Calu3 (cell line): ENCODE measurements at places on chromosomes 11 and 22. TPM values are rescaled to one million over a fixed set of nuclear protein-coding genes. Genes with fewer than 3 reads are reported as not detected.

DNA sequence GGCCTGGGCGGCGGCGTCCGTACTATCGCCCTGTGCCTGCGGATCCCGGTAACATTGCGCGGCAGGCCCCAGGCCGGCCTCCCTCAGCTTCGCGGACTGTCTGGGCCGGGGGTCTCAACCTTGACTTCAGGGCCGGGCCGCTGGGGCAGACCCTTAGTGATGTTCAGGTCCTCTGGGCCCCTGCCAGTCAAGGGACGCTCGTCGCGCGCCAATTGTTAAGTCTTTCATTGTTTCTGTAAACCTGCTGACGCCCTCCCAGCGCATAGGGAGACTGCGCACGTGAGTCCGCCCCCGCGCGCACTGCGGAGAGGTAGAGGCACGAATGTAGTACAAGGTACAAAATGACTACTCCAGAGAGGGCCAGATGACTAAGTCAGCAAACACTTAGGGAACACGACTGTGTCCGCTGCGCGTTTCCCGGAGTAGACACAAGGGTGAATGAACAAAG lies 451 bp upstream of the HDHD5 start:
- peak; percentile 54 for DNase-seq

DNA sequence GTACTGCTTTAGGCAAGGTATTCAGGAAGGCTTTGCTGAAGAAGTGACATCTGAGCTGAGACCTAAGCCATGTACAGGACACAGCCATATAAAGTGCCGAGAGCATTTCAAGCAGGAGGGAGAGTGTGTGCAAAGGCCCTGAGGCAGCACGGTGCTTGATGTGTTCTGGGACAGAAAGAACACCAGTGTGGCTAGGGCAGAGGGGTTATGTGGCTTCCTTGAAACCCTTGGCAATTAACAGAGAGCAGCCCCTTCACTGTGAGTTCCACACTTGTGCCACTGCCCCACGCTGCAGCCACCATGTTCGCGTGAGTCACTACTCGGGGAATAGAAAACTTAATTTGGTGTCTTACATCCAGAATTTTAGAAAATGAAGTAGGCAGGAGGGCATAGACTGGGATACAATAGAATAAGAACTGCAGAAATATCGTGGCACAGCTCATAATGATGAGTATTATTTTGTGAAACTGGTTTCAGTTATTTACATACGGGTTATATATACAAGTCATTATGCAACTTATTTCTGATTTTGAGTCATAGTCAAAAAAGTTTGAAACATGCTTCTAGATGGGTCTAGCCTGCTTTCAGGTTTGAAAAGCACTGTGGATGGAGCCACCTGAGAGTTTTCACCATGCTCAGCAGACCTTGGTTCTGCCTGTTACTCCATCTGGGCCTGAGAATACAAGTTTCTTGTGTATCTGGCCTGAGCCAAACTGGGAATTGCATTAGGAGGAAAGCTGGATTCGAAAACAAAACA lies 11.8 kb downstream of the IL10RA start:
- no peak for DNase-seq

DNA sequence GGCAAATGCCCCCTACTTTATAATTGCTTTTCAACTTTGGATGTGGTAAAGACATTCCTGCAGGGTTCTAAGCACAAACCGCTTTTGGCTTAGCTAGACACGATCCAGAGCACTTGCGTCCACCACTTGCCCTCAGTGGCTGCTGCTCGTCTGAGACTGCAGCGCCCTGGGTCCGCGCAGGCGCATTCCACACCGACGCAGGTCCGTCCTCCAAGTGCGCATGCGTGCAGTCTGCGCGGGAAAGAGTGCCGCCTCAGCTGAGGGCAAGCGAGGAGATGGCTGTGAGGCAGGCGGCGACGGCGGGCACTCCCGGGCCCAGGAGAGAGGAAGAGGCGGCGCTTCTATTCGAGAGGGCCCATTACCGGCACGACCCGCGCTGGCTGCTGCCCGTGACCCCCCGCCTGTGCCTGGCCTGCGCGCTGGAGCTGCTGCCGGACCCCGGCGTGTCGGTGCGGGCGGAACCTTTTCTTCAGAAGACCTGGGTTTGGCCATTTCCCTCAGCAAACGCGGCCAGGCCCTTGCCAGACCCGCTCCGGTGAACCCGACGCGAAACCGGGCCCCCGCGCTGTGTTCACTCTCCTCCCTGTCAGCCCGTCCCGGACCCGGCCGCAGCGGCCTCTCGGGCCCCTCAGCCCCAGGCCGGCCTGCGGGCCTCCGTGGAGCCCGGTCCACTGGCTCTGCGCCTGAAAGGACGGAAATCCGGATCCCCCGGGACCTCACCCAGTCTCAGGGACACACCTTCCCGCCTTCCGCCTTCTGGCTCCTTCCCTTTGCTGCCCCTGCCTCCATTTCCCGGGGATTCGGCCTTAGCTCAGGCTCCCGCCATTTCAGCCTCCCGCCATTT lies at the start of gene MEI1:
Gene MEI1, plus strand, starts transcription at position 240 of the 844 bp plus-strand sequence. Its CDS starts 36 bp downstream, at position 276.
- no peak for DNase-seq

DNA sequence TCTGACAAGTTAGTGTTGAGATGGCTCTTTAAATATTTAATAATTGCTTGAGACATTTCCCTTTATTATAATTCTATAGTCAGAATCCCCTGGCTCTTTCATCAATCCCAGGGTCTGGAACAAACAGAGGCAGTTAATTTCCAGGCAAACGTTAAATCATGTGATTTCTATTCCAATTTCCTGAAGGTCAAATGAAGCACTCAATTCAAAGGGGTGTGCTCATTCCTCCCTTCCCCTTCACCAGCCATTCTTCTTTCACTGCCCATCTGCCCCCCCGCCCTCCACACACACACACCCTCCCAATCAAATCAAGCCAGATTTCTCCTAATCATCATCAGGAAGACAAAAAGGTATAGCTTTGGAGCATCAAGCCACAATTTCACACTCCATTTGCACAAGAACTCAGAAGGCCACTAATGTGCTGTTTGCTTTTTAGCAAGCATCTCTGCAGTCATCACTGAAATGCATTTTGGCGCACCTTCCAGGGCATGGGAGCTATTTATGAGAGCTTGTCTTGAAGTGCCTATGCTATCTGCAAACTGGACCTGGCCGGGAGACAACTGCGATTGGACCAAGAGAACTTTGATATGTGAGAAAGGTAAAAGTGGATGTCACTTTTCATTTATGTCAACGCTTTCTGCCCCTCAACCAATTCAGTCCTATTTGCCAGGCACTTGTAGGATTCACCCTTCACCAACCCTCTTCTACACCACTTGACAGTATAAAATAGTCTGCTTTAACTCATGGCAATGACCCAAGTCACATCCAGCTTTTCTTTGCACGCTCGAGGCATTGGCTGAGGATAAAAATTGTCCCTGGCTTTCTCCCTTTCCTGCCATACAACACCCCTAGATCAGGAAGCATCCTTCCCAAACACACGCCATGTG lies 315.1 kb upstream of the API5 start:
- DNase-seq: no peak

NCAM1 gene
- 3.7 and 4.6 TPM in 2 replicates for total RNA-seq

DNA sequence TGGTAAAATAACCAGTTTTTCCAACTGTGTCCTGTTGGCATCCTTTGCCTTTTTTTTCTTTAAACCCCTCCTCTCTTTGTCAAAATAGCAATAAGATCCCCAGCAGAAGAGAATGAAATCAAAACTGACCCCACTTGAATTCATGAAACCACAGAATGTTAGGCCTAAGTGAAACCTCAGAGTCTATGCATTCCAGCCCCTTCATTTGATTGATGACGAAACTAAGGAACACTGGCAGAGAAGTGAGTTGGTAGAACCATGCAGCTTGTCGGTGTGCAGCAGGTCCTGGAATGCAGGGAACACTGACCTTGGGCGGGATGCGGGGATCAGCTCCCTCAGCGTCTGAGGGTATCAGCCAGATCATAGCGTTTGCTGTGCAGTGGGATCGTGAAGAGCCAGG lies 57.5 kb downstream of the GRK3 start:
- DNase-seq: no peak

DNA sequence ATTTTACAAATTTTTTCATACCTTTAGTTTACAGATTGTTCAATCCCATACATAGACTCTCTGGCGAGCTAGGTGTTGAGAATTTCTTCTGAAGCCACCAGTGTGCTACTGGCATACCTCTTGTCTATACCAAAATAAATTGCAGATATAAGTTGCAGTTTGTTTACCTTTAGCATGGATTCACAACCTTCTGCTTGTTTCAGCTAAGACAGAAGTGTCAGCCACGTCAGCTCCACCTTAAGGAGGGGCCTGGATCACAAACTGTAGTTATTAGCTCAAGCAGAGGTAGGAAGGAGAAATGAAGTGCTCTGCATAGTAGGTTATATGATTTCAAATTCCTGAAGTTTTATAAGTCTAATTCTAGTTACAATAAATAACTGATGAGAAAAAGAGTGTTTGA lies at the start of gene NXPE4:
Gene NXPE4, minus strand, starts transcription at position 216 of the 400 bp plus-strand sequence. CDS start 1,027 bp downstream, outside the sequence.
- no peak for DNase-seq

- no peak for DNase-seq
Observed at GRCh38 chr11:109522116-109522755, 100.2 kb downstream of the C11orf87 start.

DNA sequence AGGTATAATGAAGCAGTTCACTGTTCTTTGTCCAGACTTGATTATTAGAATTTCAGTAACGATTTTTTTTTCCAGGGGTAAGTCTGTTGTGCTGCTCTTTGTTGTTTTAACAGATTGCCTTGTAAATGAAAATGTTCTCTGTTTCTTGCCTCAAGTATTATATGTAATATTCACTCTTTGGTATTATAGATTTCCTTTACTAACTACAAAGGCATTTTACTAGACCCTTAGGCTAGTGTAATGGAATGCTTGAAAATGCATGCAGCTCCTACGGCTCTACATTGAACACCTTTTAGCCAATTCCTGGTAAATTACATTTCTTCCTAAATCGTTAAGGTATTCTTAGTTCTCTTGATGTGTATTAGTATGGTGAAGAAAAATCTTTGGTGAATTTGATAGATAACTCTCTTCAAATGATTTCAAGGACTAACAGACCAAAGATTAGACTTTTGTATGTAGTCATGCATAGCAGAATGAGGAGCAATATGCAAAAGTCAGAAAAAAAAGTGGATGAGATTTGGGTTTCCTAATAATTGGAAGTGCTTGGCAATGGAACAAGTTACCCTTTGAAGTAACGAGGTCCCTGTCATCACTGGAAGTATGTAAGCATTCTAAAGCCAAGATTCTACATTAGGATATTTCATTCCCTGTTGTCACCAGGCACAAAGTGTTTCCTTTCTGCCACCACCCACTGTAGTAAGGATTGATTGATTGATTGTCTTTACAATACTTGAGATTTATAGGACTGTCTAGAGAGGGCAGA lies 113.1 kb downstream of the DBX1 start:
- no peak for DNase-seq

DNA sequence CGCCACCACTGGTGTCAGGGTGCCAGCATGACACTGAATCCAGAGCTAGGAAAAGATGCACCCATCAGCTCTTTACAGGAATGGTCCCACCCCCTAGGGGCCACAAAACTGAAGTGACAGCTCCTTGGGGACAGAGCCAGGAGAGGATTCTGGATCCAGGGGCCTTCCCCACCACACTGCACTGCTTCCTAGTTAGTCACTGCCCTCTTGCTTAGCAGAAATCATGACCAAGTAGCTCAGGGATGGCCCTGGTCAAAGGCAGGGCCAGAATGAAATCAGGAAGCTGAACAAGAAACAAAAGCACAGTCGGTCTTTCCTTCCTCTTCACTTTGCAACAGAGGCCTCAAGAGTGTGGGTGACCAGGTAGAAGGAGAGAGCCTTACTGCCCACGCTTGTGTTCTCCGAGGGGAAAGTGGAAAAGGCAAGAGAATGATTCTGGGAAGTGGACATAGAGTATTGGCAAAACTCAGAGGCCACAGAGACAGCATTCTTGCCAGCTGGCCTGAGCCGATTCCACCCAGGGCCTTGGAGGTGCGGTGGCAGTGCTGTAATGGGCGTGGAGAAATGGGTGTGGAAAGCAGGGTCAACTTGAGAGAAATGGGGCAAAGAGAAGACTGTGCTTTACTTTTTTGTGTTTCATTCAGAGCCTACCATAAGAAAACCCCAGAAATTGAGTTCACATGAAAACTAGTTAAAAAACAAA lies 39.8 kb downstream of the KCNJ1 start:
- no peak for DNase-seq

- DNase-seq: peak; percentile 72
Observed at GRCh38 chr22:24727218-24727851, 47.2 kb downstream of the PIWIL3 start.

GRCh38 chr11:124738713-124739478 lies 846 bp upstream of the NRGN start:
- no peak for DNase-seq

DNA sequence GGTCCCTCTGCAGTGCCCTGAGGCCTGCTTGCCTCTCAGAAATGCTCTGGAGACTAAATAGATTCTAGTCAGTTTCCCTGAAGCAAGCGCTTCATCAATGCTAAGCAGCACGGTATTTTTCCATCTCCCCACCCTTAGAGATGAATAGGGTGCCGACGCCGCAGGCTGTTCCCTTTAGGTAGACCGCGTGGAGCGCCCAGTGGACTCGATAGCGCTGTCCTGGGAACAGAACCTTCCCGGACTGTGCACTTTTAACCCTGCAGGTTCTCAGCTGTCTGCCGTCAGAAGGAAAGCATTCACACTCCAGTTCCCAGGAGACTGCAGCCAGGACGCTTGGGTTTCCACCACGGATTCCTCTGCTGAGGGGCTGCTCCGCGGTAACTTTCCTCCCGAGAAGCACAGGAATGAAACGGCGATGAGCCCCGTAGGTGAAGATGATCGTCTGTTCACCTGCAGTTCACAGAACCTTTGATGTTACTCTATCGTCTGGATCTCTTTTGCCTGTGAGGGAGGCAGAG lies 9.1 kb upstream of the KCNJ1 start:
- no peak for DNase-seq

TRPM5 gene
- total RNA-seq: not detected in 2 replicates

DNA sequence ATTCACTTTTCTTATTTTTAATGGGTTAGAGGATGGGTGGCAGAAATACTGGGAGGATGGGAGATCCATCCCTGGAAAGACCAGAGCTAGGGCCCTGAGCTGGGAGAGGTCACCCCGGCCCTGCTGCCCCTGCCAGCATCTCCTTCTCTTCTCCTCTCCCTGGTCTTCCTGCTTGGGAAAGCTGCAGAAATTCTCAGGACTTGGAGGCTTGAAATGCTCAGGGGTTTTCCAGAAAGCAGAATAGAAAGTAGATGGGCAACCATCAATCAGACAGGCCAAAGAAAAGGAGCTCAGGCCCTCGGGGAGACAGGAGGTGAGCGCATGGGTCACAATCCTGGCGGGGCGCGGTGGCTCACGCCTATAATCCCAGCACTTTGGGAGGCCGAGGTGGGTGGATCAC lies 1.5 kb downstream of the APOBEC3H start:
- no peak for DNase-seq

TEX12 gene
- not detected in 2 replicates for total RNA-seq

PLEKHB1 gene
- 106 and 127 TPM in 2 replicates for total RNA-seq

GRCh38 chr11:118909619-118910308 lies 16.0 kb downstream of the BCL9L start:
- no peak for DNase-seq

GRCh38 chr22:50338860-50339462 lies 4.2 kb upstream of the PPP6R2 start:
- DNase-seq: no peak

OR8J1 gene
- total RNA-seq: not detected in 2 replicates
